ENCODE measurements at places on chromosomes 12 and 14.
A peak's percentile ranks its signal among the peaks of the same experiment; 100 is the strongest.

DNA sequence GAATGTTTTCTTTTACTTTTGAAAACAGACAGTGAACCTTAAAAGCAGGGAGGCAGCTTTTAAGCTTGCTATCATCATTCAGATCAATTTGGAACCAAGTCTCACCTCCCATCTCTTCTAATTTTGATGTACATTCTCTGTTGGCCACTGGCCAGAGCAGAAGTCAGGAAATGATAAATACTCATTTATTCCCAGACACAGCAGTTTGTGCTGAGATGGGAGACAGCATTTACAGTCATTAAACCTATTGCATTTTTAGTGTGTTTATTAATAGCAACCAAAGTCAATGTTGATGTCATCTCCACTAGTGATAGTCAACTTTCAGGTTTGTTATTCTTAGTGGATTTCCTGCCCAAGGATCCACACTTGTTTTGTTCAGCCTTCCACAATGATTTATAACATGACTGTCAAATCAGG, 320.0 kb upstream of the ATP2B1 start:
- no peak for DNase-seq

DNA sequence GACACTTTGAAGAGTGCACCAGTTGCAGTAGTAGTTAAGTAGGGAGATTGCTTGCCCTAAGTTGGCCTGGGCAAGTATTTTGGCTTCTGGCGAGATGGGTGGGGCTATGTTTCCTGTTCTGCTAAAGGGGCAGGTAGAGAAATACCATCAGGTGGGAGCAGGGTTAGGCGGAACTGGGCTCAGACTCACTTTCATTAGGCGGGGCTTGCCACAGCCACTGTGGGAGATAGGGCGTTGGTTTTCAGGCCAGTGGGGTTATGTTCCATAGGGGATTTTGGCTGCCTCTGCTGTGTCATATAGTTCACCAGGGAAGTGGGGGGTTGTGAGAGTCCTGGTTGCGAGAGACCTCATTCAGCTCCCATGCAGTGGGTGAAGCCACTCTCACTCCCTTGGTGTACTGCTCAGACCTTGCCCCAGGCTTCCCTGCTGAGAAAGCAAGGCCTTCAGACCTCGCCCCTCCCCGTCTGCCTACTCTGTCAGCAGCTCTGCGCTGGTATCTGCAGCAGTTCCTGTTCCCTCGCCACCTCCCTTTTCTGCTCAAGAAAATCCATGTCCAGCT, 43.3 kb downstream of the AEBP2 start:
- no peak for DNase-seq

- DNase-seq, result peak; percentile 89
Measured at GRCh38 chr12:82686168-82687020, at the start of gene TMTC2. Gene TMTC2 (plus strand): TSS chr12:82686906.

DNA sequence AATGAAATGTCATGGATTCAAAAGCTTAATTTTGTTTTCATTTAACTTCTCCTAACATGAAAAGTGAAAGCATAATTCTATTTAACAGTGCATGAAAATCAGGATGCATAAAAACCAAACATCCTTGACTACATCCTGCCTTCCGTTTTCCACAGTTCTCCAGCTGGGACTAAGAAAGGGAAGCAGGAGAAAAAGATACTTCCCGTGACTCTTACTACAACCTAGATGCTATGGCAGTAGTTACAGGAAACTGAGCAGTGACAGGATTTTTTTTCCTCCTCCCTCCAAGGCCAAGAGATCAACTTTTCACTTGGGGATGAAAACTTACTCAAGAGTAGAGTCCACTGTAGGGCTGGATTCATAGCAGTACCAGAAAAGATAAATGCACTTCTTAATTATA, 2.6 kb downstream of the EXOC5 start:
- no peak for DNase-seq

DNA sequence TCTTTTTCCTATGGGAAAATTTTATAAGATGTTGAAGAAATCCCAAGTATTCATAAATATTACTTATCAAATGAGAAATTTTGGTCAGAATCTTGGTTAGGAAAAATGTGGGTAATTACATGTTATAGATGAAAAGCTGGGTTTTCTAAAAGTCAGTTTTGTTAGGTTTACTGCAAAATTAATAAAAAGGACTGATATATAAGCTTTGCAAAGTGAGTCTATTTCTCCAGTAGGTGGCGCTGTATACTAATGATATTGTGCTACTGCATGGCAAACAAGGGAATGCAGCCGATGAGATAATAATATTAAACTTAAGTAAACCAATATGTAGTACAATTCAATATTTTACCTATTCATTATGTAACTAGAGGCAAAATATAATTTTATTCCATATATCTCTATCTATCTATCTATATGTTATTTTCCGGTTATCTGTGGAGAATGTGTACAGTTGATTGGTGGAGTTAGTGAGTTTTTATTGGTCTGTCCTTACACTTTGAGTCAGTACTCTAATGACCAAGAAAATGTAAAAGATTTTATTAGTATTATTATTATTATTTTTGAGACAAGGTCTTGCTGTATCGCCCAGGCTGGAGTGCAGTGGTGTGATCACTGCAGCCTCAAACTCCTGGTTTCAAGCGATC, 32.9 kb downstream of the MIPOL1 start:
- peak; percentile 27 for DNase-seq

DNA sequence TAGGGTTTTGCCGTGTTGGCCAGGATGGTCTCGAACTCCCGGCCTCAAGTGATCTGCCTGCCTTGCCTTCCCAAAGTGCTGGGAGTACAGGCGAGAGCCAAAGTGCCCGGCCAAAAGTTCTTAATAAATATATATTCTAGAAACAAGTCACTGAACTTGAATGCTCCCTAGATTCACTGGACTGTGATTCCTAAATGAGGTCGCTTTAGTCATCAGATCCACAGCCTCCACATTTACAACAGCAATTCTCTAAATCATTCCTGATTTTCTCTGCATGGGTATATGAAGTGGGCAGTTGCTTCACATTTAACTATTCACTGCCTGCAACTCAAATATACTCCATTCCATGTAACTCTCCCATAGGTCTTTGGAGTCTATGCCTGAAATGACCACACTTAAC, 813.0 kb downstream of the GALC start:
- no peak for DNase-seq

DNA sequence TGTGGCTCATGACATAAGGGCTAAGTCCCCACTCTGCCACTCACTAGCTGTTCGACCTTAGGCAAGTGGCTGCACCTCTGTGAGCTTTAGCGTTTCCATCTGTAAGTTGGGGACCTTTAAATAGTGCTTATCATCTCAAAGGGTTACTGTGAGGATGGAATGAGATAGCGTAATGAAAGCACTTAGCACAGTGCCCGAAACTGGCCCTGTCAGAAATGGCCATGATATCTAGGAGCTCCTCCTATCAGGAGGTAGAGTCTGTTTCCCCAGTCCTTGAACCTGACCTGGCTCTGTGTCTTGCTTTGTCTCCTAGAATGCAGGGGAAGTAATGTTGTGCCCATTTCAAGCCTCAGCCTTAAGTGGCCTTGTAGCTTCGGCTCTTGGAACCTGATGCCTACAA, 211.0 kb downstream of the RBM19 start:
- DNase-seq, result no peak

GRCh38 chr12:49971141-49971540, 1.6 kb upstream of the AQP6 start:
- no peak for DNase-seq

GRCh38 chr12:131830914-131831571, 2.9 kb downstream of the MMP17 start:
- DNase-seq, result no peak
